Upper lobe of left lung (tissue), 6 donors: ENCODE measurements at places on chromosomes 1 and 21. TPM values are rescaled to one million over a fixed set of nuclear protein-coding genes. Genes with fewer than 3 reads are reported as not detected.

VSIG8 gene
- total RNA-seq, result not detected

- no peak for DNase-seq
Observed at GRCh38 chr1:160338580-160338979, 4.5 kb downstream of the COPA start.

DNA sequence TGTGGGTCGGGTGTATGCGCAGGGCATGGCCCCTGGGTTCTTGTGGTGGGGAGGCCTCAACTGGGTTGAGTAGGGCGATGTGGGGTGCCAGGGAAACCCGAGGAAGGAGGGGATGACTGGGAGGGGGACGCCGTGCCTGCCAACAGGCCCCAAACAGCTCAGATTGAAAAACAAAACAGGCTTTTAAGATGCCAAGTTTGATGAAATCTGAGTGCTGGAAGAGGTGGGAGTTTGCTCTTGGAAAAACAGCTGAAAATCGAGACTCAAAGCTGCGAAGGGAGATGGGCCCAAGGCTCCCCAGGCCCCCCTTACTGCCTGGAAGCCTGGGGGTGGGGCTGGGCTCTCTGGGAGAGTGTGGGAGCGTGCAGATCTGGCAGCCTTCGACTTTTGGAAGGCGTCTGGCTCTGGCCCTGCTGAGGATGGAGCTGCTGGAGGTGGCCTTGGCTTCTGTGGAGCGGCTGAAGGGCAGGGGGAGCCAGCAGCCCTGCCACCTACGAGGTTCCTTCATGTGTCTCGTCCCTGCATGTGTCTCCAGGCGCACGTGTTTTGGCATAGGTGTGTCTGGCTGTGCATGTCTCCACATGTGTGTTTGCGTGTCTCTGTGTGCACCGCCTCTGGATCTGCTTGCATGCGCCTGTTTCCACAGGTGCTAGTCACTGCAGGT, 33.3 kb downstream of the PTPRF start:
- no peak for DNase-seq

DNA sequence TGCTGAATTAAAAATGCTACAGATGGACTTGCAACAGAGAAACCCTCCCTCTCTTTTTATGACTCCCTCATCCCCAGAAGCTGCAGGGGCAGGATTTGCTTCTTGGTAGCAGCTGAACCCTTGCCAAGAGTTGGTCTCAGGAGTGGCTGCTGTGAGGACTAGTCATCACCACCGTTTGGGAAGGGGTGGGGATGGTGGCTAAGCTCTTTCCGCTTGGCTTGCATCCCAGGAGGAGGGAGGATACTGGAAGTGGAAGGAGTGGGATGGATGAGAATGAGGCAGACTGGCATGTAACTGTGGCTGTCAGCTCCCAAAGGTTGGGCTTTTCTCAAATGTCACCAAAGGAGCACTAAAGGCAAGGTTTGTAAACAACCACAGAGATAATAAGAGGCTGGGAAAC, 50.8 kb upstream of the COL24A1 start:
- DNase-seq, result no peak

CFAP57 gene
- 4.2 TPM for total RNA-seq

HNRNPU gene
- 267 TPM for total RNA-seq

GRCh38 chr21:16563116-16563515, 833.3 kb downstream of the USP25 start:
- no peak for DNase-seq

- no peak for DNase-seq
Observed at GRCh38 chr1:166282391-166283137, 115.8 kb upstream of the FAM78B start.

SNIP1 gene
- total RNA-seq, result 14.7 TPM

USF1 gene
- 82.4 TPM for total RNA-seq

- no peak for DNase-seq
Observed at GRCh38 chr1:224541901-224542630, 74.1 kb upstream of the CNIH3 start.

- DNase-seq, result peak; percentile 70
Observed at GRCh38 chr1:16012590-16013219, 5.1 kb downstream of the HSPB7 start.

DNA sequence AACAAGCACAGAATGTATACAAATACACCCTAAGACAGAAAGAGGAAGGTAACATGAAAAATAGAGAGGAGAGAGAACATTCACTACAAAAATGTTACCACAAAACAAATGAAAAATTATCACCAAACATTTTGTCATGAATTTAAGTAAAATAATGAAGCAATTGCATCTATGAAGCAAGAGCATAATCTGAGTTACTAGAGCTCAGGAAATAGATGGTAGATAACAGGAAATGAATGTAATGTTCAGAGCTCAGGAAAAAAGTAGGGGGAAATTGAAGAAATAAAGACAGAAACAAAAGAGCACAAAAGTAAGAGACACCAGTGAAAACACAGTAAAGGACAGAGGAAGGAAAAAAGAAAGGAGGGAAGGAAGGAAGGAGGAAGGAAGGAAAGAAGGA, 19.4 kb downstream of the SEC16B start:
- DNase-seq, result no peak

- DNase-seq, result no peak
Observed at GRCh38 chr21:31072533-31072932, 34.3 kb upstream of the KRTAP19-8 start.

DNA sequence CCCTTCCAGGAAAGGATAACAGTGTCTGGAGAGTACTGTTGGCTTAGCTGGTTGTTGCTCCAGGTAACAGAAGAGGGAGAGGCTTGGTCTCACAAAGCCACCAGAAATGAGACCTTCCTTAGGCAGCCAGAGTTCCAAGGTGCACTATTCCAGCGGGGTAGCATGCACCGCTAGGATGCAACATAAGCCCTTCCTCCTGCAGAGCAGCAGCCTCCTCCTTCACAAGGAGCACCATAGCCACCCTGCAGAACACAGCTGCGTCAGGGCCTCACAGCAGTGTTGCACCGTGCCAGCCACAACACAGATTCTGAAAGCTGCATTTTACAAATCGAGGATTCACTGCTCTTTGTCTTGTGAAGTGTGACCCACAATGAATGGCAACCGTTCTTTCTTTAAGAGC, 142.0 kb downstream of the CLIC6 start:
- no peak for DNase-seq

DNA sequence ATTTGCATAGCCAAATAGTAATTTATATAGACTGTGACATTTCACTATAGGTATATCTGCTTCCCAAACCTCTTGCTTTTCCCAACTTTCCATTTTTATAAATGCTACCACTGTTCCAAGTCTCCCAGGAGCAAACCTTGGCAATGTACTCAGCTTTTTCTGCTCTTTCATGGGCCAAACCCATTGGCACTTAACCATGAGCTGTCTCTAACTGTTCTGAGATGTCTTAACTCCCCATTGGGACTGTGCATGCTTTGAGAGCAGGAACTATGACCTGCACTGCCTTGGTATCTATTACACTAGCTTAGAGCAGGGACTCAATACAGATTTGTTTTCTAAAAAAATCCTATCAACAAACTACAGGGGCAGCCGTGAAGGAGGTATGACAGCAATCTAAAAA, 22.5 kb upstream of the KHDRBS1 start:
- no peak for DNase-seq

PPIAL4G gene
- not detected for total RNA-seq

SLC25A34 gene
- total RNA-seq, result 1.8 TPM

DNA sequence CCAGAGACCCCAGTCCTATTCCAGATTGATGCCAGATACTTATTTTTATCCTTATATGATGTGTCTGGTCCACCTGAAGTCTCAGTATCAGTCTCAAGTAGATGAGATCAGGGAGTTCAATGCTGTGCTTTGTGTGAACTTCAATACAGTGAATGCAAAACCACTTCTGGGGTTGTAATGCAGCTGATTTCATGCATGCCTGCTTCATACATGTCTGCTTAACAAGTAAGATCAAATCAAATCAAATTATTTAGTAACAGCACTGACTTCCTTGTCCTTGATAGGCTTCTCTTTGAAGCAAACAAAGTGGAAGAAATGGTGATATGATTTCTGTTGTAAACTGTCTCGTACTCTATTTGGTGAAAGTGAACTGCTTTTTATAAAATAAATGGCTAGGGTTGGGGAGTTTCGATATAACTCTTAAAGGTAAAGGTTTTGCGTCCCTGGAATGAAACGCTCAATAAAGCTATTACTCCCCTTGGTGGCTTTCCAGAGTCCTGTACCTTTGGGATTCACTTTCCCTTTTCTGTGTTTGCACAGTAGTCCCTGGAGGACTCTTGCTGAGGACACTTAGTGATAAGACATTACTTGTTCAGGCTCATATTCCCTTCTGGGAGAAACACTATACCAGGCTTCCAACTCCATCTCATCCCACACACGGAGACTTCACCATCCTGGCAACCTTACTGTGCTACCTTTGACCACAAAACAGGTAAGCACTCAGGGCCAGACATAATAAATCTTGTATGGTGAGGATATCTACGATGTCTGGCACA, 59.3 kb downstream of the FH start:
- no peak for DNase-seq

RNU1-4 gene
- 4,080 TPM for total RNA-seq

DNA sequence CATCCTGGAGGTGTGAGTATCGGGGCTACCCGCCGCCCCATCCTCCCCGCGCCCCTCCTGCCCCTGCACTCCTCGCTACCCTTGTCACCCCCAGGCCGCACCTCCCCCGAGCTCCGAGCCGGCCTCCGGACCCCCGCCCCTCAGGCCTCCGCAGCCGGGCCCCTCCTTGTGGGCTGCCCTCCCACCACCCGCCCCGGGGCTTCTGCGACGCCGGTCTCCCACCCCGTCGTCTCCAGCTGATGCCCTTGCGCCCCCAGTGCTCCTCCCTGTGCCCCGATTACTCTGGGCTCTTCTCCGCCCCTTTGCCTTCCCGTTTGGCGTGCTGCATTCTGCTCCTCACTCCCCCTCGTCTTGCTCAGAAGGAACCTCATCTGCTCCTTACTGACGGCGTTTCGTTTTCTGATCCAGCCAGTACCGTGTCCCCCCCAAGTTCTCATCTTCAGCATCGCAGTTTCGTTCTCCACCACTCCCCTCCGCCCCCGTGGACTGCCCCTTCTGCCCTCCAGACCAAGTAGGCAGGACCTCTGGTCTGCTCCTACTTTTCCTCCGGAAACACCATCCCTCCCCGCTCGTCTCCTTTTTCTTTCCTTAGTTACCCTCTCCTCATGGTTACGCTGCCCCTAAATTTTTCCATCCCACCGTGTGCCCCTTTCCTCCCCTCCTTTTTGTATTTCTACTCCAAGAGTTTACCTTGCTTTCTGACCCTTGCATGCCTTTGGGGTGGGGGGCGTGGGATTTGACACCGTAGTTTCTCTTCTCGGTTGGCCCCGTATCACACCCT, 841 bp downstream of the SNX27 start:
- DNase-seq, result no peak

- DNase-seq, result no peak
Observed at GRCh38 chr1:159985473-159985872, 31.4 kb upstream of the SLAMF9 start.

DNA sequence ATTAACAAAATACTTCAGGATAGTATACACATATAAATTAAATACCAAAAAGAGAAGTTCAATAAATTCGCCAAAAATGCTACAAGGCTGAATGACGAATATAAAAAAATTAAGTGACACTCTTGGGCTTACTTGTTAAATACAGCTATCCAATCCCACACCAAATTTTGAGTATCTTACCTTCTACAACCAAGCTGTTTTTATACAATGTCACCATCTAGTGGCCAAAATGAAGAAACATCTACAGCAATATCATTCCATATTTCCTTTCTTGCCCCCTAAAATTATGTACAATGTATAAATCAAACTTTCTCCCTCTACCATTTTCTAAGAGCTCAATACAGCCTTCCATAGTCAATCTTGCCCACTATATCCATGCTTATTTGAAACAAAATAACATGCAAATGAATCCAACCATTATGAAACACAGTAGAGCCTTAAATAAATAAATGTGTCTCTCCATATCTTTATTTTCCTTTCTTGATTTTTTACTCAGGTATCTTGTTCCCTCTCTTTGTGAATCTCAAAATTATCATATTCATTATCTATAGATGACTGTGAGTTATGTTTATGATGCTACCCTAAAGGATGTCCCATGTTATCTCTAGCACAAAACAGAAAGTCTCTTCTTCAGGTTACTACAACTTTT, 86.3 kb downstream of the ACBD6 start:
- no peak for DNase-seq

DNA sequence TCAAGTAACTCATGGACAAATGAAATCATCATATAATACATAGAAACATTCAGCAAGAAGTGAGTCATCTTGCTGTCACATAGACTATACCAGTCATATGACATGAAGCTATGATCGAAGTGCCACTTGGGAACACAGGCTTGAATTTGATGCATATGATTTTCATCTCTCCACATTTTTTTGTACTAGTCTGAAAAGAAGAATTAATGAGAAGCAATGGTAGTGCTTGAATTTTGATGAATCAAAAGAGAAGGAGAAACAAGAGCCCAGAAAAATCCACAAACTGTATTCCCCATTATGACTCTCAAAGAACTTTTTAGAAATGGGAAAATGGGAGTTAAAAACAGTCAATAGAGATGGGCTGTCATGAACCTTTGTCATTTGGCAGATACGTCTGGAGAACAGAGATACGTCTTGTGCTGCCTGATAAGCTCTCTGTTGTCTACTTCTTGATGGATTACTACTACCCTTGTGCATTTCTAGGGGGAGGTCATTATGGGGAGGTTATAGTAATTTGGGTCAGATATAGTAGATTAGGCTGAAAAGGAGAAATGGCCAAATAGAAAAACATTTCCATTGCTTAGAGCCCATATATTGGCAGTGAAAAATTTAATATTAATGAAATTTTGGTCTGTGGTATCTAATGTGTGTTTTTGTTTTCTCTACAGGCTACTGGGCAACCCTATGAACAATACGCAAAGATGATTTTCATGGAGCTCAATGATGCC, 8.0 kb upstream of the LEPR start:
- DNase-seq, result no peak

DNA sequence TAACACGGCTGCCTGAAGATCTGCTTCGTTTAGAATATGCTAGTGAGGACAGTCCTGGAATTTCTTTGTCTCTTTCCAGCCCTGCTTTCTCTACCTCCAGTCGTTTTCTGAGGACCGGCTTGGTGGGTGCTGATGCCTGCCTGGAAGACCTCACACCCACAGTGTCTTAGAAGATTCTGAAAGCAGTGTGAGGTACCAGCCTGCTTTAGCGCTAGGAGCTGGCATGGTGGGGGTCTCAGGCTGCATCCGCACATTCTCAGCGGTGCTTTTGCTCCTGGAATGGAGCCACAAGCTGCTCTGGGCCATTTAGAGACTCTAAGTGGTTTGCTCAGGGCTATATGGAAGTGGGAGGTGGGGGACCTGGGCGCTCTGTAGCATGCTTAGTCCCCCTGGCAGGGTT, 61.4 kb downstream of the CD247 start:
- no peak for DNase-seq

GRCh38 chr21:21003701-21004100, 5.5 kb downstream of the NCAM2 start:
- DNase-seq, result no peak

- DNase-seq, result no peak
Observed at GRCh38 chr1:118981436-118981835, 6.7 kb downstream of the TBX15 start.

- DNase-seq, result no peak
Observed at GRCh38 chr1:153627715-153628626, at the start of gene S100A1. TSS of gene S100A1 (plus strand) at chr1:153628434. CDS start at chr1:153630522, 2,088 bp downstream.
